Heart right ventricle (tissue), 16 donors: ENCODE measurements at places on chromosomes 1 and 21. TPM values are rescaled to one million over a fixed set of nuclear protein-coding genes. Genes with fewer than 3 reads are reported as not detected.
A peak's percentile ranks its signal among the peaks of the same experiment; 100 is the strongest.

GRCh38 chr1:56389813-56390212 is 189.6 kb downstream of the PLPP3 start:
- no peak overlapping the region for H3K4me3 ChIP-seq
- no peak for DNase-seq
- no peak overlapping the region for H3K27ac ChIP-seq
- no peaks in the 10 kb centered on the region for H3K36me3 ChIP-seq

GRCh38 chr1:226882187-226882586 is 11.8 kb downstream of the PSEN2 start:
- H3K27ac ChIP-seq: peak overlapping the region; percentile 63
- no peak for DNase-seq
- no peak overlapping the region for H3K4me3 ChIP-seq
- H3K36me3 ChIP-seq: peaks cover 2% of the 10 kb centered on the region
- H3K4me1 ChIP-seq: peaks cover 29% of the 10 kb centered on the region

- H3K4me1 ChIP-seq: no peaks in the 10 kb centered on the region
- DNase-seq: no peak
- no peak overlapping the region for H3K4me3 ChIP-seq
- peaks cover 36% of the 10 kb centered on the region for H3K27me3 ChIP-seq
- no peaks in the 10 kb centered on the region for H3K36me3 ChIP-seq
Observed at GRCh38 chr1:18849261-18849711, 10.2 kb downstream of the TAS1R2 start.

DNA sequence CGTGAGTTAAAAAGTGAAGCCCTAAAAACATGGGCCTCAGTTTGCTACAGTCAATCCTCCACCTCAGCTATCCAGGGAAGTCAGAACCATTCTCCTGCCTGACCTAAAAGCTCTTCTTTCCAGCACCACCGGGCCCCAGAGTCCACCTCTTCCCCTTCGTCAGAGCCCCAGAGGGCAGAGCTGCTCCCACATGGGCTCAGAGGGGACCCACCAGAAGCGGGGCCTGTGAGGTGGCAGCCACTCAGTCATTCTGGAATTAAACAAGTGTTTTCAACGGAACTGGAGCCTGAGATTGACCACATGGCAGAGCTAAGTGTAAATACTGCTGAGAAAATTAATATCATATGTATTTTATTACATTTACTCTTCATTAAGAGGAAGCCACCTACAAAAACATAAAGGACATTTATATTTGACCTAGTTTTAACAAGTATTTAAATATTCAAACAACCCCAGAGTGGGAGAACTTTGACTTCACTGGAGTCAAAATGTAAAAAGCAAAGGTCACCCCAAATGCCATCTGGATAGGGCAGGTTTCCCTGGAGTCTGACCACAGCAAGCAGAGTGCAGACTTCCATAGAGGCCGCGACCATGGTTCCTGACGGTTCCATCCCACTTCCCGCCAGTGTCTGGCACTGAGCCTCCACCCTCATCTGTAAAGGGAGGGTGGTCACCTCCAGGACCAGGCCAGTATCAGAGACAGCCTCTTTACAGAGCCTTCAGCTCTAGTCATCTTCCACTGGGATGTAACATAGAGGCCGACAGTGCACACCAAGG is 1.8 kb downstream of the SUMO3 start:
- peak overlapping the region; percentile 62 for H3K27ac ChIP-seq
- H3K4me1 ChIP-seq: peaks cover 44% of the 10 kb centered on the region
- no peaks in the 10 kb centered on the region for H3K27me3 ChIP-seq
- no peak overlapping the region for H3K4me3 ChIP-seq
- H3K36me3 ChIP-seq: no peaks in the 10 kb centered on the region

Gene GLMN
- 4.4 TPM for total RNA-seq

Gene CASQ1
- 32.5 TPM for total RNA-seq
